ENCODE measurements at places on chromosomes 11 and 22. TPM values are rescaled to one million over a fixed set of nuclear protein-coding genes. Genes with fewer than 3 reads are reported as not detected.

GRCh38 chr22:24744638-24745037, 29.9 kb downstream of the PIWIL3 start:
- no peak for DNase-seq

GRCh38 chr22:41762980-41763779, 37.3 kb upstream of the CCDC134 start:
- DNase-seq: no peak

GRCh38 chr11:75632450-75632849, 36.4 kb downstream of the MAP6 start:
- DNase-seq: no peak

GRCh38 chr11:111441443-111441842, 62.4 kb upstream of the POU2AF1 start:
- no peak for DNase-seq

DNA sequence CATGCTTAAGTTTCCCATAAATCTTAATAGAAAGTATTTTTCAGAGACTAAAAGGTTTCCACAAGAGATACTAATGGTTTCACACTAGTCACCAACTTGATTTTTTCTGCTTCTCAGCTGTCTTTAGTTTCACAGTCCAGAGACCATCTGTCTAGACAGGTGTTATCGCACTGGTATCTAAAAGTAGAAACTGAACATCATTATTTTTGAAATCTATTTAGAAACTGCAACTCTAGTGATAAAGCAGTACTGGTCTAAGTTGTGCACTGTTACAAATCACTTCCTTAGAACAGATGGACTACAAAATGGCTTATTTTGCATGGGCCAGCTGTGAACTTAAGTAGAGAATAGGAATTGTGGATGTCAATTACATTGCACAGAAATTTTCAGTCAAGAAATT, 78.0 kb downstream of the CNTN5 start:
- DNase-seq: no peak

DNA sequence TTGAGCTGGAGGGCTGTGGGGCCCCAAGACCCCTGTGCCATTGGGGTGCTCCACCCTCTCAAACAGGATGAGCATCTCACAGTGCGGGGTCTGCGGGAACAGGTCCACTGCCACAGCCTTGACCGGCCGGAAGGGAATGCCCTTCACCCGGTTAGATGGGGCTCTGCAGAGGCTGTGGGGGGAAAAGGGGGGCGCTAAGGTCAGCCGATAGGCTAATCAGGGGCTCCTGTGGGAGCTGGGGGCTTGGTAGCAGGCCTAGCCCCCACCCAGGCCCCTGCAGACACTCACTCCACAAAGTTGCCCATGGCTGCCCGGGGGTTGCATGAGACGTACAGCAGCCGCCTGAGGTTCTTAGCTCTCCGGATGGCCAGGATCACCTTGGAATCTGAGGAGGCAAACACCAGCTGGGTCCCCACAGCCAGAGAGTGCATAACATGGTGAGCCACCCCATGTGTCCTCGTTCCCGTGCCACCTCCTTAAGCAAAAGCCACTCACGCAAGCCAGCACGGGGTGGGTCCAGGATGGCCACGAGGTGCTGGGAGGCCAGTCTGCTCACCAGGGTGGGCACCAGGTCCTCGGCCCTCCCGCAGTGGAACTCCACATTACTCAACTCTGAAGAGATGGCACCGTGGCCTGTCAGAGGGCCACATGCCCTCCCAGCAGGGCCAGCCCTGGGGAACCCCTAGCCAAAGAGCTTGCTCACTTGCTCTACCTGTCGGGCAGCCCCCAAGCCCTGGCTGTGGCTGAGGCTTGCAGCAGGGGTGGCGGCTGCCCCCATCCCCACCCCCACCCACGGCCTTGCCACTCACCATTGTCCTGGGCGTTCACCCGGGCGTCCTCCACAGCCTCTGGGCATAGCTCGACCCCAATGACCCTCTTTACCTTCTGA, 3.0 kb upstream of the RANBP1 start:
- DNase-seq: no peak

Gene PANX2
- 3.0 TPM for total RNA-seq

Gene INPP5J
- total RNA-seq: 0.19 TPM

DNA sequence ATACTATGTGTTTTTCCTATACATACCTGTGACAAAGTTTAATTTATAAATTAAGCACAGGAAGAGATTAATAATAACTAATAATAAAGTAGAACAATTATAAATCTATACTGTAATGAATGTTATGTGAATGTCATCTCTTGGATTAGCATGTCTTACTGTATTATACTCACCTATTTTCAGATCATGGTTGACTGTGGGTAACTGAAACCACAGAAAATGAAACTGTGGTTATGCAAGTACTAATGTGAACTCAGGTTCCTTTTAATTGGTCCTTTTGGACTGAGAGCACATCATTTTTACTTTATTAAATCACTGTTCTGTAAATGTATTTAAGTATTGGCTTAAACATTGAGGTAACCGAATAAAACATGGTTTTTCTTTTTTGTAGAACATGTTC, 108.8 kb downstream of the PPP6R3 start:
- no peak for DNase-seq

Gene CDCA5
- 59.2 TPM for total RNA-seq

Measured in natural killer cell treated with Interleukin-12 subunit alpha and Interleukin-12 subunit beta and Interleukin-15 and Interleukin-18, amount 100 ng/mL, for 72 hours (primary cell).